Hair follicle dermal papilla cell (primary cell): ENCODE measurements at places on chromosomes 12 and 14. TPM values are rescaled to one million over a fixed set of nuclear protein-coding genes. Genes with fewer than 3 reads are reported as not detected.

Gene SERPINA9
- total RNA-seq: not detected in 2 replicates

Gene ACADS
- 17.7 and 18.7 TPM in 2 replicates for total RNA-seq

Gene PTPRB
- total RNA-seq: 0.49 and 0.85 TPM in 2 replicates

Gene C1RL
- total RNA-seq: 77.5 and 91.4 TPM in 2 replicates

Gene CFAP73
- not detected in 2 replicates for total RNA-seq

Gene CCDC88C
- total RNA-seq: under 0.01 and 0.16 TPM in 2 replicates

Gene SERPINA3
- total RNA-seq: 0.49 and 0.85 TPM in 2 replicates

Gene KRT71
- total RNA-seq: not detected in 2 replicates

Gene TEAD4
- total RNA-seq: 18.9 and 26.1 TPM in 2 replicates

Gene SLC17A8
- not detected in 2 replicates for total RNA-seq

Gene TMPO
- total RNA-seq: 31.1 and 43.8 TPM in 2 replicates

Gene DENR
- 29.4 and 36.8 TPM in 2 replicates for total RNA-seq

Gene DPPA3
- total RNA-seq: not detected in 2 replicates

Gene LIMA1
- 342 and 369 TPM in 2 replicates for total RNA-seq

Gene CLEC6A
- not detected in 2 replicates for total RNA-seq

Gene DDN
- total RNA-seq: 0.12 and 0.16 TPM in 2 replicates

Gene PDE3A
- total RNA-seq: 25.4 and 32.3 TPM in 2 replicates

Gene MFAP5
- 200 and 206 TPM in 2 replicates for total RNA-seq

Gene LRFN5
- total RNA-seq: 0.16 TPM in 1 of 2 replicates, not detected in the other

Gene TMEM30B
- total RNA-seq: 0.49 TPM in 2 replicates

Gene PLD4
- total RNA-seq: under 0.01 TPM in 2 replicates

Gene RNF212B
- total RNA-seq: not detected in 2 replicates

Gene AHNAK2
- total RNA-seq: 167 and 231 TPM in 2 replicates

Gene FIGNL2
- 0.36 and 0.65 TPM in 2 replicates for total RNA-seq

Gene ST8SIA1
- 7.1 and 7.7 TPM in 2 replicates for total RNA-seq

Gene TSPAN8
- total RNA-seq: 0.24 and 0.32 TPM in 2 replicates

Gene CCDC38
- total RNA-seq: not detected in 2 replicates

Gene IKZF4
- 2.4 and 2.8 TPM in 2 replicates for total RNA-seq

Gene PPP4R4
- total RNA-seq: 2.7 and 5.4 TPM in 2 replicates

Gene NRXN3
- 0.32 and 0.49 TPM in 2 replicates for total RNA-seq

Gene HELB
- 4.0 and 5.8 TPM in 2 replicates for total RNA-seq

Gene SERPINA4
- total RNA-seq: not detected in 2 replicates

Gene RDH12
- total RNA-seq: not detected in 2 replicates

Gene FOXG1
- not detected in 2 replicates for total RNA-seq

Gene NPFF
- total RNA-seq: not detected in 2 replicates

Gene GYS2
- total RNA-seq: not detected in 2 replicates

Gene MYF5
- not detected in 2 replicates for total RNA-seq
